Pericardium fibroblast (primary cell): ENCODE measurements at places on chromosomes 4 and X. TPM values are rescaled to one million over a fixed set of nuclear protein-coding genes. Genes with fewer than 3 reads are reported as not detected.

LRRC66 gene
- total RNA-seq, result under 0.01 TPM in 1 of 2 replicates, not detected in the other

SH3RF1 gene
- total RNA-seq, result 8.9 and 10.0 TPM in 2 replicates

GLRA3 gene
- not detected in 2 replicates for total RNA-seq

GAGE12E gene
- total RNA-seq, result not detected in 2 replicates

XAGE1A gene
- not detected in 2 replicates for total RNA-seq
